ENCODE measurements at places on chromosomes 1 and 21.

DNA sequence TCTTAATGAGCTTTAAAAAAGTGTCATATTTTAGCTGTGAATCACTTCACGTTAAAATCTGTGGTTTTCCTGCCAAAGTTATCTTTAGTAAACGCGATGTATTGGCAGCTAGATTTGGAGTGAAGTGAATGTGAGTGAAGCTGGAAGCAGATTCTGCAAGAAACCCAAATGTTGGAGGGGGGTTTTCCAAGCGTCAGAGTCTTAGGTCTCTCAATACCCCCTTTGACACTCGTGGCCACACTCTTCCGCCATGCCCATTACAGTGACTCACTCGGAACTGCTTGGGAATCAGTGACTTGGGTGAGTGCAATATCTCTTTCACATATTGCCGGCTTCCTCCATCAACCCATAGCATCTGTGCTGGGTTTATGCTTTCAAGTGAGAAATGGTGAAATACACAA, 17.5 kb downstream of the B3GALT5 start:
- DNase-seq: no peak

DNA sequence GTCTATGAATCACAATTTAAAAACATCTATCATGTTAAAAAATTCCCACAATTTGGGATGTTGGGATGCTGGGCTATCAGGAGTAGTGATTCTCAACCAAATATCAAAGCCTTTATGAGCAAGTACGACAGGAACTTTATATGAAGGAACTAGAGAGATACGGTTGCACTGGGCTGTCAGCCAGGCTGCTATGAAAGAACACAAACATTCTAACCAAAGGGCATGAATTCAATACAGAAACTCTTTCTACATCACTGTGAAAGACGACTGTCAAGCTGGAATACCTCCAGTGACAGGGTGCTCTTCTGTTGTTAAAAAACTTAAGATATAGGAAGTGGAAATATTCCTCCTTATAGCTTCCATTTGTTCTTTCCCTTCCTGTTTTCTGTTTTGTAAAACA, 9.8 kb downstream of the CACNA1E start:
- DNase-seq: no peak

DNA sequence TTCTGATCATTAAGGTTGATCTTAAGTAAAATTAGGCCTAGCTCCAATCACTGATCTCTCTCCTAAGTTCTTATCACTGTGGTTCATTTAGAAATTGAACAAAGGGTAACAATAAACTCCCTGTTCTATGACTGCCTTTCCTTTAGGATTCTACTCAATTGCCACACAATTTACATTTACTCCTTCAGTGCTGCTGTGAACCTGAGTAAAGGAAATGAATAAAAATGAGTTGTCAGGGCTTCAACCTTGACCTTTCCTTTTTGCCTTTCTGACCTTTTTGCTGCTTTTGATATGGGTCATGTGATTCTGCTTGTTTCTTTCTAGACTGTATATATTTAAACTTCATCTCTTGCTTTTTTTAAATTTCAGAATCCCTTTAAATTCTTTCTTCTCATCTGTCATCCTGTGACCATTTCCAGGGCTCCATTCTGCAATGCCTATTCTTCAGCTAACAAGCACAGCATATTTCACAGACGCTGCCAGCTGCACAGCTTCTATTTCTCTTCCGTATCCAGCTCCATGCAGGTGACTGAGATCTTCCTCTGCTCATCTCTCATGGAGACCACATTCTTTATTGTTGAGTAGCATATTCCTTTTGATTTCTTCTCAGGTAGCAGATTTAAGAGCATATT, 3.2 kb downstream of the LRRC8B start:
- DNase-seq: no peak

GRCh38 chr1:150003801-150004200, 6.7 kb downstream of the OTUD7B start:
- DNase-seq: no peak

GRCh38 chr1:47751996-47752451, 245.2 kb downstream of the TRABD2B start:
- DNase-seq: no peak

GRCh38 chr1:166822385-166822784, 16.9 kb upstream of the POGK start:
- DNase-seq: no peak

- DNase-seq: no peak
Observed at GRCh38 chr21:46597031-46597430, 7.9 kb downstream of the S100B start.

DNA sequence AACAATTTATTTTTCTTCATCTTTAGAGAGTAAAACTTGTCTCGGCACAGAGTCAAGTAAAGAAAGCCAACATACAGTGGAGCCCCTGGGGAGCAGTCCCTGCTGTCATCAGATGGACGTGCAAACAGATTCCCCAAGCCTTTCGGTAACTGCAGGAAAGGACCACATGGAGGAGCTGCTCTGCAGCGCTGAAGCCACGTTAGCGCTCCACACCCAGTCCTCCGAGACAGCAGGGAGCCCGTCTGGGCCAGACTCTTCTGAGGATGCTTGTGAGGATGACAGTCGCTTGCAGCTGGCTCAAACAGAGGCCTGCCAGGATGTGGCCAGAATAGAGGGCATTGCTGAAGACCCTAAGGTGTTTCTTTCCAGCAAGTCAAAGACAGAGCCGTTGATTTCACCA, 77.1 kb upstream of the SCCPDH start:
- peak; percentile 34 for DNase-seq

GRCh38 chr1:26848941-26849774, 13.8 kb upstream of the SFN start:
- no peak for DNase-seq

- DNase-seq: peak; percentile 86
Observed at GRCh38 chr1:225653463-225654276, 747 bp upstream of the ENAH start.

DNA sequence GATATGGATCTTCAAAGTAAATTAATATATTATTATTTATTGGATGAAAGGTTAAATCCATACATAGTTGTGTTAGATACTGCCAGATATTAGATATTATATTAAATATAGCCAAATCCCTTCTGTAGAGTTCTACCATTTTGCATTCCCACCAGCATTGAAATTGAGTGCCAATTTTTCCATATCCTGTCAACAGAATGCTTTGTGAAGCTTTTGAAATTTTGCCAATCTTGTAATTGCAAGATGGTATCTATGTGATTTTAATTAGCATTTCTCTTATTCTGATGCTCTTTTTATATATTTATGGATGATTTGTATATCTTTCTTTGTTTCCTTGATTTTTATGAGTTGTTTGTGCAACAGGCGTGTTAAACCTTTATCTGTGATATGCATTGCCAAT, 67.0 kb upstream of the CD34 start:
- DNase-seq: no peak

DNA sequence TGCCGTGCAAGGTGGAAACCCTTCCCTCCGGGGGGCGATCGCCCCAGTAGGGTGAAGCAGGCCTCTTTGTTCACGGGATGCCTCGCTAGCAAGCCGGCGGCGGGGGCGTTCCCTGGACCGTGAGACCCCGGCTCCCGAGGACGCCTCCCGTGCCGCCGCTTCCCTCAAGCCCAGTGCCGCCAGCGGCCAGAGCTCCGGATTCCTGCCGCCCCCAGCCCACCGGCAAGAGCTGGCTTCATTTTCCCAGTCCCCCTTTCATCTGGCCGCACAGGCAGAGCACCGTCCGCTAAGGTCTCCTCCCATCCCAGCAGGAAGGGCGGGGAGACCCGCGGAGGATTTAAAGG, 16.3 kb downstream of the IER5 start:
- peak; percentile 67 for DNase-seq

GRCh38 chr21:44010429-44010828, 1.7 kb upstream of the TRAPPC10 start:
- DNase-seq: no peak
